Activated naive CD8-positive, alpha-beta T cell treated with anti-CD3 and anti-CD28 coated beads, Interleukin-2, amount 50 U/mL, for 24 hours (primary cell): ENCODE measurements at places on chromosomes 2 and 18.

GRCh38 chr2:46458763-46459500, 20.4 kb upstream of the TMEM247 start:
- no peak for DNase-seq

DNA sequence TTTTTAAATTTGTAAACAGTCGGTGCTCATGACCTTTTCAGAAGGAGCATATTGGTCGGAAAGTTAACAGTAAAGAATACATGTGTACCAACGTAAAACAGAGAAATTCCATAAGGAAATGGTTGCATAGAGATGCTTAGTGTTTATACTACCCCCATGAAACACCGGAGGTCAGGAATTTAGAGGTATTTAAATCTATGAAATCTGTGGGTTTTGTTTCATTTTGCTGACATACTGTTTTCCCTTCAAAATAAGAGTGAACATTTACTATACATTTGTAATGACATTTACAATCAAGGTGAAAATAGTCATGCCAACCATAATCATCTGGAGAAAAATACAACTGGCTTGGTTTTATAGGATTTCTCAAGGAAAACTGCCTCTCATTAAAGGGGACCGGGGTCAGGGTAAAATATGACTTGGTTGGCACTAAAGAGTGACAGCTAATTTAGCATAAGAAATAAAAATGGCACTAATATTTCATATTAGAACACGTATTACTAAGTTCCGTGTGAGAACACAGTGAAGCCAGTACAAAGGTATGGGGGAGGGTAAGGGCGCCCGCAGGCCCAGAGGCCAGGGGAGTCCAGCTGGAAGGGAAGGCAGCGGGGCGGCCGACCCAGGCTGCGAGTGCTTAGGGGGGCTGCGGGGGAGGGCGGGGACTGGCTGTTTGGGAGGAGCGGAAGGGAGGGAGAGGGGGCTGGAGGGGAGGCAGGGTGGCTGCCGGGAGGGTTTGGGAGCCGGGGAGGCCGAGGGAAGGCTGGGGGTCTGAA, 1.1 kb upstream of the RNU4ATAC start:
- DNase-seq = no peak

DNA sequence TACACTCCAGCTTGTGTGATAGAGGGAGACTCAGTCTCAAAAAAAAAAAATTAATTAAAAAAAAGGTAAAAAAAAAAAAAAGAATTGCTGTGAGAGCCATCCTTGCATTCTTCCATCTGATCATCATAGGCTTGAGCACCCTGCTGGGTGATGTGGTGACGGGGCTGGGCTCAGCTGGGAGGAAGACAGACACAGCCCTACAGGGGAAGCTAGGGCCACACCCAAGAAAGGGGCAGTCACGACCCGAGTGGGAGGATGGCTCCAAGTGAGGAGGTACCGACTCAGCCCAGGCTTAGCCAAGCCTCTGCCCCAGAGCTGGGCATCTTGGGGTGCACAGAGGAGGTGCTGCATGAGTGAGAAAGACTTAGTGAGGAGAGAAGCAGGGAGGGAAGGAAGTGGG, 165.5 kb downstream of the SH3RF3 start:
- DNase-seq = no peak

DNA sequence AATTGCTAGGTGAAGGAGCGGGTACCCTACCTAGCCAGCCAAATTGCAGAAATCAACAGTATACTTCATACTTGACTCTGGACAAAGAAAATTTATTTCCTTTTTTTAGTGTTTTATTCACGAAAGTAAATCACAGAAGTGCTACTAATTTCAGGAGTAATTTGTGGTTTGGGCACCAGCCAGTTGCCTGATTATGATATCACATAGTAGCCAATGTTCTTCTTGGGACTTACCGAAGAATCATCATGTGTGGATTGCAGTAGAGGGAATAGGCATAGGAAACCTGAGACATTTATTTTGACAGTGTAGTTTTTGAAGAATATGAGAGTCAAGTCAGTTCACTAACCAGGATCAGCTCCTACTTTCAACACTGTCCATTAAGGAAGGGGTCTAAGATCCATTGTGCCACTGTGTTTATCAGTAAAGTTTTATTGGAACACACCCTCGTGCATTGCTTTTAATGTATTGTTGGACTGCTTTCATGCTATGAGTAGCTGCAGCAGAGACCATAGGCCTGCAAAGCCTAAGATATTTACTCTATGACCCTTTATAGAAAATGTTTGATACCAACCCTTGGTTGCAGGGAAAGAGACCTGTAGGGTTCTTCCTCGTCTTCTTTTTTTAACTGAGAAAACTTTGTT, 32.1 kb downstream of the TNFRSF11A start:
- no peak for DNase-seq

GRCh38 chr2:182048088-182048487, 62.4 kb downstream of the PPP1R1C start:
- no peak for DNase-seq

GRCh38 chr18:9022397-9023155, 79.9 kb upstream of the NDUFV2 start:
- no peak for DNase-seq

DNA sequence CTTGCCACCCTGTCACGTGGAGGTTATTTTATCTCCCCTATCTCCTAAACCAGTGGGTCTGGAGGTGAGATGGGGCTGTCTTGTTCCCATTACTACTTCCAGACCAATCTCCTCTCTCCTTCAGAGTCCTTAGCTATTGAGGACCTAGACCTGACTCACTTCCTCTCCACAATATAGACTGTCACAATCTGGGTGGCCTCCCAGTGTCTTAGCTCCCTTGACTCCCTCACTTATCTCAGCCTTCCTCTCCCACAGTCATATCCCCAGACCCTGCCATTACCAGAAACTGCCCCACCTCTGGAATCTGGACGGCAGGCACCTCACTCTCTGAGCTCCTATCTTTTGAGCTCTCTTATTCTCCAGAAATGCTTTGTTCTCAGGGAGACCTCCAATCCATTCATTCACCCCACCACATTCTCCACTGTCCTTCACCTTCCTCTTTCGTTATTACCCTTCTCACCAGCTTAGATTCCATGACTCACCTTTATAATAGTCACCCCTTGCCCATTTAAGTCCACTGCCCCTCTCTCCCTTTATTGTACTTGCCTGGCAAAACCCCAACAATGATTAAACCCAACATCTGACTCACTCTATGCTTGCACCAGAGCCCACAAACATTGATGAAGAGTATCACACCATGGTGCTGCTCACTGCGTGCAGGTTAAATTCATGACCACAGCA, 23.3 kb upstream of the SIX3 start:
- DNase-seq = no peak

- DNase-seq = no peak
These were observed 72.9 kb upstream of the STK39 start for GRCh38 chr2:168320267-168320666.

- no peak for DNase-seq
These were observed 284.8 kb downstream of the MREG start for GRCh38 chr2:215728504-215729065.

DNA sequence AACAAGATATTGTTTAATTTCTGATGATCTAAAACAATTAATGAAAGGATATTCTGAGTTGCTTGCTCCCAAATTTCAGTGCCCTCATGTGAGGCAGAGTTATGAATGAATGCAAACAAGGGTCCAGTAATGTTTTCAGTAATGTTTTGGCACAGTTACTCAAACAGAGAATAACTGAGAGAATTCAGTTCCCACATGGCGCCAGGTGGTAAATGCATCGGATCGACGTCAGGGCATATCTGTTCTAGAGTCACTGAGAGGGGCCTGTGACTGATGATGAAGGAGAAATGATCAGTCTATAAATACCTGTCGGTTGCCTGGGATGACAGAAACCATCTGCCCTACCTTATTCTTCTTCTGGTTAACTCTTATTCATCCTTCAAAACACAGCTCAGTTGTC, 81.4 kb downstream of the KCNS3 start:
- DNase-seq = no peak

DNA sequence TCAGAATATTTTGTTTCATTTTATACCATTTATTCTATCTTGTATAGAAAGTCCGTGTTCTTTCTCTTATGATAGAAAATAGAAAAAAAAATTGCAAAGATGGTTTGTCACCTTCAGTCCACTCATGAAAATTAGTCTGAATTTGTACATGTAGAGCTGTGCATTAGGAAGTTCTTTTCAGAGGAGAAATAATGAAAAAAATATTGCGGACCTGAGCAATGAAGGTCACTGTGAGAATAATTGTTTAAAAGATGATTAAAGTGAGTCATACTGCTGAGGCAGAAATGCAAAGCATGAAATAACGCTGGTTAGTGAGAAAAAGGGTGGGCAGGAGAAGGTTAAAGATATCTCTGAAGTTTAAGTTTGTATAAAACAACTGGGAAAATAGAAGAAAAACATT, 431.1 kb downstream of the TMX3 start:
- no peak for DNase-seq

GRCh38 chr2:30218814-30219213, 12.5 kb upstream of the LBH start:
- DNase-seq = no peak

GRCh38 chr2:47033102-47033880, 117.7 kb upstream of the MCFD2 start:
- DNase-seq = no peak

GRCh38 chr18:37563931-37564392, 1.6 kb downstream of the CELF4 start:
- DNase-seq = no peak

DNA sequence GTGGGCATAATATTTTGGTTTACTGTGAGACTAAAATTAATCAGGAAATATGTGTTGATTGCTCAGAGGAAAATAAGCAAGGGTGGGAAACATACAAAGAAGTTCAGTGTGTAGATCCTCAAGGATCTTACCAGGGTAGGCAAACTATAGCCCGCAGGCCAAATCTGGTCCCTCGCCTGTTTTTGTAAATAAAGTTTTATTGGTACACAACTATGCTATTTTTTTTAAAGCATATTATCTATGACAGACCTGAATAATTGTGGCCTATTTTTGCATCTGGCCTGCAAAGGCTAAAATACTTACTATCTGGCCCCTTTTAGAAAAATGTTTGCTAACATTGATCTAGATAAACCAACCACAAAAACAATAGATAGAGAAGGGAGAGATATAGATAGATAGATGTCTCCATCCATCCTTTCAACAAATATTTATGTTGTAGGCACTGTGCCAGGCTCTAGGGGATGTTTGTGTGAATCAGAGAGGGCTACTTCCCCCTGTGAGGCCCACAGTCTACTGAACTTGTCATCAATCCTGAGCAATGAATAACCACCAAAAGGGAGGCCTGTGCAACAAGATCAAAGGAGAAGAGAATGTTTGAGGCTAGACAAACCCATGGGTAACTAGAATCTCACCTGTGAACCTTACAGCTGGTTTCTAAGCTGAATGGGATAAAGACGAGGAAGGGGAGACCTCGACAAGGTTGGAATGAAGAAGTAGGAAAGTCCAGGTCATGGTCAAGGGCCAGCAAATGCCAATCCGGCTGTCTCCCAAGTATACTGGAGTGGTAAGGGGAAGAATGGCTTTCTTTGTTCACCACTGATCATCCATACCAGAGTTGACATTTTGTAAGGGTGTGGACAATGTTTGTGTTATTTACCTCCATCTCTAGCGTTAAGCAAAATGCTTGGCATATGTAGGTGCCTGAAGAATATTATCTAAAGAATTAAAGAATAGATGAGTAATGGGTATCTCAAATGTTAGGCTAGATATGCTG, 23.6 kb downstream of the ALPK2 start:
- peak; percentile 39 for DNase-seq

- DNase-seq = no peak
These were observed 125.9 kb upstream of the SATB2 start for GRCh38 chr2:199583676-199584075.

- no peak for DNase-seq
These were observed 46.7 kb upstream of the FLACC1 start for GRCh38 chr2:201403880-201404279.

GRCh38 chr2:18799397-18799796, 210.0 kb upstream of the NT5C1B start:
- no peak for DNase-seq

DNA sequence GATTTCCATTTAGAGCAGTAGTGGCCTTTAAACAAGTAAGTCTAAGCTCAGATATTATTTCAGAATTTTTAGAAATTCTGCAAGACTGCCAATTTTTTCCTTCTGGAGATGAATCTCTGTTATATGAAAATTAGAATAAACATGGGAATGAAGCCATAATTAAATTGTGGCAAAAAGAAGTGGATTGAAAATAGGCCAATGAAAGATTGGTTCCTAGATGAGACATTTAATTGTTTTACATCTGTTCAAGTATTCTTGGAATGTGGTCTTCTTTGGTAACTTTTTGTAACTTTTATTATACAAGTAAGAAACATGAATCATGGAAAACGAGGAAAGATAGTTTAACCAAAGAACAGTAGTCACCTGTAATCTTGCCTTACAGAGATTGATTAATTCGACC, 10.3 kb downstream of the CAD start:
- DNase-seq = no peak

DNA sequence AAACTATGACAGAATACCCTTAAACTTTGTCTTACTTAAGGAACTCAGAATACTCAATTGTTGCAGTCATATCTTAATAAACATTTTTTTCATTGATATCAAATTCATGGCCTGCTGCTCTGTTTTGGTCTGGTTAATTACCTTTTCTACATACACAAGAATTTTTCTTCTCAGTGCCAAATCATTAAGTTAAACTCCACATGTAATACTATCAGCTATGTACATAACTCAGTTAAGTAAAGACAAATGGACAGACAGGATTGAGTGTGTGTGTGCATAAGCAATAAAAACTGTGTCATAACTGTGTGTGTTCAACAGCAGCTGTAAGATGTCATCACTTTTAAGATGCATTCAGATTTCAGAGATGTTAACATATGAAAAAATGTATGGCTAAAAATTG, 34.4 kb downstream of the VRK2 start:
- no peak for DNase-seq

- no peak for DNase-seq
These were observed 75.6 kb downstream of the SPP2 start for GRCh38 chr2:234126146-234126470.

DNA sequence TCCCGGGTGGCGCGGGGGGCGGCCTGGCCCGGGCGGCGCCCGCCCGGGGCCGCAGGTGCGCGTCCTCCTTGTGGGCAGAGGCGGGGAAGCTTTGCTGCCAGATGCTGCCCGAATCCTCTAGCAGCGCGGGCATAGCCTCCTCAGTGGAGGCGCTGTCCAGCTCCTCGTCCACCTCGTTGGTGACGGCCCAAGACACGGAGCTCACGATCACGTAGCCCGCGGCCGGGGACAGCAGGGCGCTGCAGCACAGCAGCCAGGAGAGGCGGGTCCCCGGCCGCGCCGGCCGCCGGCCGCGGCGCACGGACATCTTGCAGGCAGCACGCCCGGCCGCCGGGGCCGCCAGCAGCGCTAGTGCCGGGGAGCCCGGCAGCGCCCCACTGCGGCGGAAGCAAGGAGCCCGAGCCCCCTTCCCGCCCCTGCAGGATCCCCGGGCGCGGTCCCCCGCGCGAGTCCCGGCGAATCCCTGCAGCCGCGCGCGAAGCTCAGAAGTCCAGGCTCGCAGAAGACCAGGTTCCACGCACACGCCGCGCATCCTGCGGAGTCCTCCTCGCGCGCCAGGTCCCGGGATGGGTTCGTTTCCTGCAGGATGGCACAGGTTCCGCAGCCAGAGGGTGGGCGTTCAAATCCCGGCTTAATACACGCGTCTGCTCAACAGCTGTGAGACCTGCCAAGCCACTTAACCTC, at the start of gene CREG2:
TSS of gene CREG2 (minus strand) at position 353 of the 684 bp plus-strand sequence. CDS start at position 307, 46 bp downstream.
- peak; percentile 65 for DNase-seq

- no peak for DNase-seq
These were observed 20.1 kb upstream of the MGAT5 start for GRCh38 chr2:134233728-134234136.

- no peak for DNase-seq
These were observed 20.2 kb upstream of the DARS1 start for GRCh38 chr2:136005462-136006196.
